CD4-positive, alpha-beta T cell treated with Interleukin-6 at 100 ng/mL for 8 hours (primary cell): ENCODE measurements at places on chromosomes 1 and 21.

GRCh38 chr1:179121159-179121938, 39.5 kb downstream of the TOR3A start:
- DNase-seq = peak; percentile 26

DNA sequence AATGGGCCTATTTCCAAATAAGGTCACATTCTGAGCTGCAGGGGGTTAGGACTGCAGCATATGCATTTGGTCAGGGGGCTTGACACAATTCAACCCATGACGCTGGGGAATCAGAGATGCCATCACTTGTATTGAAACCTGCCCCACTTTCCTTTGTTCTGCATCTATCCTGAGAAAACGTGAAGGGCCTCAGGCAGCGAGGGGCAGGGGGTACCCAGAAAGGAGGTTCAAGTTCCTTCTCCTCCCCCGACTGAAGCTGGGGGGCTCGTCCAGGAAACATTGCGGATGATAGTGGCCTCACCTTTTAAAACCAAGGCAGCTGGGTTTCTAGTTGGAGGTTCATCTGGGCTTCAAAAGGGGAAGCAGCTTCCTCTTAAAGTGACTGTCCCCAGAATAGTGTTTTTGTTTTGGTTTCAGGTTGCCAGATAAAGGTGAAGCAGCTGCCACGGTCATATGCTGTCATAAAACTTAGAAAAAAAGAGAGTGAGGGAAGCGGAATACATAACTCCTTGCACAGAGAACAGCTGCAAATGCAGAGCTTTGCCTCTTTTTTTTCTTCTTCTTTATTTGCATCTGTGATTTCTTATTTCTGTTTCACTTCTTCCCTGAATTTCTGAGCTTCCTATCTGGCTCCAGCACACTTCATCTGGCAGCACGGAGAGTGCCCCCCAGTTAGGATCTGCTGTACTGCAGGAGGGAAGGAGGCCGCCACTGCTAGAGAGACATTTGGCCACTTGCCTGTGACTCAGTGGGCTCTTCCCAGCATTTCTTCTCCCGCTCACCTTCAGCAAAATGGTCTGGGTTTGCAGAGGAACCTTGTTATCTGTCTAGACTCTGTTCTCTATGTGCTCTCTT, 142.0 kb downstream of the AJAP1 start:
- DNase-seq = no peak

- DNase-seq = no peak
These were observed 89.3 kb downstream of the HMCN1 start for GRCh38 chr1:185823467-185823866.

- no peak for DNase-seq
These were observed 6.7 kb downstream of the TAGLN2 start for GRCh38 chr1:159918352-159919200.

GRCh38 chr1:22841860-22842281, 130.8 kb downstream of the LACTBL1 start:
- no peak for DNase-seq

DNA sequence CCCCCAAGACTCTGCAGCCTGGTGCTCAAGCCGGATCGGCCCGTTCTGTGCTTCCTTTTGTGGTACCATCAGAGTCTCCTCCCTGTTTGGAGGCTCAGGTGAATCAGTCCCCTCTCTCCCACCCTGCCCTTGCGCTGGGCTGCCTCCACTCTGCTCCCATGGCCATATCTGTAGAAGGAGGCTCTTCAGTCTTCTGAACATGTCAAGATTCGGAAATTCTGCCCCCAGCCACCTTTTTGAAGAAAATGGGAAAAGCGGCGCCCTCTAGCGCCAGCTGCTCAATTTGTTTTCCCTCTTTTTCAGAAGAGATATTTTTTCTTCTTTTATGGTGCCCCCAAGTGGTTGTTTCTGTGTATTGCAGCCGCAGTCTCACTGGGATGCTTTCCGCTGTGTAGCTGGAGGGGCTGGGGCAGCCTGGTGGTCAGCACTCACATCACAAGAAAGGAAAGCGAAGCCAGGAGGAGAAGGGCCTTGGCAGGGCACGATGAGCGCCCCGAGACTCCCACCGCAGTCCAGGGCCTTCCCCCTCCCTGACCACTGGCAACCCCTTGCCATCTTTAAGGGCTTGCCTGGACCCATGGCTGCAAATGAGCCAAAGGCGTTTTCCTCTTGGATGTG, 58.4 kb upstream of the CACNA1E start:
- DNase-seq = peak; percentile 72

DNA sequence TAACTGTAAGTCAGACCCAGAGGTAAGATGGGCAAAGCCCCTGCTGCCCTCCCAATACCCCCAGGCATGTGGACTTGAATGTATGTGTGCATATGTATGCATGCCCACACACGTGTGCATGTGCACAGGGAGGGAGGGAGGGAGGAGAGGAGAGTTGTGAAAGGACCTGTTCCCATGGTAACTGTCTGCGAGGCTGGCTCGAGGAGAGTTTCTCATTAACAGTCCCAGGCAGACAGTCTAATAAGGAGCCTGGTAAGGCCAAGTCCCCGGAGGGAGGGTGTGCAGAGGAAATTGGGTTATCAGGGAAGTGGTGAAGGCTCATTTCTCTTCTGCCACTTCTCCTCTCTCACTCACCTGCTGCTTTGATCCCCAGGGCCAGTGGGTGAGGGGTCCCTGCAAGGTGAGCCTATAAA, 74.9 kb downstream of the NFASC start:
- DNase-seq = no peak

DNA sequence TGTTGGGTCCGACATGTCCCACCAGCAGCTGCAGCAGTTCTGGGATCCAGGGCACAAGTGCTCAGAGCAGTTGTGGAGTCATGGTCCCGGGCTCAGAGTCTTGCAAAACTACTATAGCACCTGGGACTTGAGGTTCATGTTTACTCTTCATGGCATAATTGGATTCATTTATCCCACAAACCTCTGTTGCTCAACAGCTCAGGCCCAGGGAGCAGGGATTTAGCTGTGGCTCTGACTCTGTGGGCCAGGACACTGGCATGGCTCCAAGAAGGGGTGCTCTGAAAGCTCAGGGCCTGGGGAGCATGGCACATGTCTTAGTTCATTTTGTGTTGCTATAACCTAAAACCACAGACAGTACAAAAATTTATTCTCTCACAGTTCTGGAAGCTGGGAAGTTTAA, 626.7 kb upstream of the ADGRL2 start:
- no peak for DNase-seq

GRCh38 chr1:2633936-2634491, 1.2 kb upstream of the MMEL1 start:
- DNase-seq = no peak

- DNase-seq = no peak
These were observed 224.5 kb upstream of the NFIA start for GRCh38 chr1:60857851-60858250.

GRCh38 chr1:58881471-58881994, 97.7 kb upstream of the JUN start:
- no peak for DNase-seq

DNA sequence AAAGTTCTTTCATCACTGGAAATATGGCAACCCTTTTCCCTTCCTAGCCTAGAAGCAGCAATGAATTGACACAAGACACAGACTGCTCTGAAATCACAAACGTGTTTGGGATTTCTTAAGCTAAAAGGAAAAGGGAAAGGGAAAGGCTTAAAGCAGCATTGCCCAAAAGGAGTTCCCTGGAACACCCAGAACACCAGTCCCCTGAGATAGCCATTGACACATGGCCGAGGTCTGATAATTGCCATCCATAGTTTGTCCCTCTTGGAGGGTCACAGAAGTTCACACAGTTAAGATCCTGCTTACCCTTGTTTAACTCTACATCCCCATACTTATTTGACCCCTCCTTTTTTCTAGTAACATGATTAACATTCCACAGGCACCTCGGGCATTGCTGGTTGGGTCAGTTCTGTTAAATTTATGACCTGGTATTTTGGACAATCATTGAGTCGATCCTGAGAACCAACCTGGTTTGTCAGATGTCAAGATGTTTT, 72.9 kb downstream of the ZNF281 start:
- no peak for DNase-seq

GRCh38 chr1:187513190-187513589, 684.4 kb downstream of the PLA2G4A start:
- no peak for DNase-seq

- no peak for DNase-seq
These were observed 169.7 kb upstream of the RAB4A start for GRCh38 chr1:229101011-229101871.

GRCh38 chr1:90335558-90335957, 340.6 kb downstream of the ZNF326 start:
- no peak for DNase-seq

DNA sequence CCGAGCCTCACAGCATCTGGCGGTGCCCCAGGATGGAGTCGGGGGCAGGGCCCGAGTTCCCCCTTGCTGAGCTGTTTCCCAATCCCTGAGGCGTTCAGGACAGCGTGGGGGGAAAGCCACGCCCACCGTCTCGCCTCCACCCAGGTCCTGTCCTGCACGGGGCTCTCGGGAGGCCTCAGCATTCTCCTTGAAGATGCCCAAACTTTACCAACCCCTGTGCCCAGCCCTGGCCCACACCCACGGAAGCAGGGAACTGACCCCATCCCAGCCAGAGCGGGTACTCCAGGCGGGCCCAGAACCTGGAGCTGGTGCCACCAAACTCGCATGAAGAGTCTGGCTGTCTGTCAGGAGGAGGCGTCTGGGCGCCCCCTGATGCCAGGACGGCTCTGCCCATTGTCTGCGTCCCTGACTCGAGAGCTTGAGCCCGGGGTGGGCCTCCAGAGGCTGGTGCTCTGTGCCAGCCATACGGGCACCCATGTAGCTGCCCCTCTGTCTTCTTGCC, 35.3 kb upstream of the POFUT2 start:
- DNase-seq = no peak

GRCh38 chr21:36207577-36208320, 51.1 kb downstream of the DOP1B start:
- DNase-seq = no peak

GRCh38 chr1:80066060-80066459, 1059.5 kb upstream of the ADGRL4 start:
- no peak for DNase-seq

DNA sequence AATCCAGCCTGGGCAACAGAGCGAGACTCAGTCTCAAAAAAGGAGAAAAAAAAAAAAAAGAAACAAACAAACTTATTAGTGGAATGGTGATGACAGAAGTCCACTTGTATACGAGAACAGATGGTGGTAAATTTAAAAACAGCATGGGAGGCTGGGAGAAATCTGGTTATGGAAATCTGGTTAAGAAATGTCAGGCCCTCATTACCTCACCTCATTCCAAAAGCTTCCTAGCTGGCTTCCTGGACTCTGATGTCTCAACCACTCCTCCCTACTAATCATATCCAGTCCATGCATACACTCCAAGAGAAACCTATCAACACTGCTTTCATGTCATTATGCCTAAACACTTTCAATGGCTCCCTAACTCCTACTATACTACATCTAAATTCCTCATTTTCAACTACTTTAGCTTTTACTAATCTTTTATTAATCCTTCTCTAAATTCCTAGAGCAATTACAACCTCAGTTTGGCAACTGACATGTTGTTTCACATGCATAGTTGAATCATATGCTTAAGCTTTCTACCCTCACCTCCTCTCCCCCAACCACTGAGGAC, 52.9 kb downstream of the FOXJ3 start:
- DNase-seq = no peak

DNA sequence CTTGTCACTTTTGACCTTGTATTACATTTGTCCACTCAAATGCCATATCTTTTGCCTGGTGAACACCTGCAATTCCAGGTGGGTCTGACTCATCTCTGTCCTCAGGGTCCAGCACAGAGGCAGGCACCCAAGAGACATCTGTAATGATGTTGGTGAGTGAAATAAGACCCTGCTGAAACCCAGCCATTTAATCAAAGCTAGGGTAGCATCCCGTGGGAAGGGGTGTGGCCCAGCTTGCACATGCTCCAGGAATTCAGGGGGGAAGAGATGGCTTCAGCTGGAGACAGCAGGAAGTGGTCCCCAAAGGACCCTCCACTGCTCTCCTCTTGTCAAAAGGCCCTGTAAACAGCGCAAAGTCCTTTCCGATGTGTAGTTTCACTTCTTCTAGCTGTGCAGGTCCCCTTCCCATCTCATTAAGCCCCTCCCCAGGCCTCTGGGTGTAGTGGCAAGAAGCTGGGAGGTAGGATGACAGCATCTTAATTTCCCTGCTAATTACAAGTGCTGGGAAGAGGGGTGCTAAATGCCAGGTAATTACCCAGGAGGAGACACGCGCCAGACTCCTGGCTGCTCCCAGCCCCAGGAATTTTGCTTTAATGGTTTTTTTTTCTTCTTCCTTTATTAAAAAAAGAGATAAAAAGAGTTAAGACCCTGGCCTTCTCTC, 54.4 kb upstream of the TRABD2B start:
- DNase-seq = no peak
